Foreskin keratinocyte (primary cell): ENCODE measurements at places on chromosomes 7 and 10. TPM values are rescaled to one million over a fixed set of nuclear protein-coding genes. Genes with fewer than 3 reads are reported as not detected.

ANXA8L1 gene
- 176 and 351 TPM in 2 replicates for total RNA-seq

KCNH2 gene
- not detected in 2 replicates for total RNA-seq

AIMP2 gene
- 62.9 and 66.3 TPM in 2 replicates for total RNA-seq

RNLS gene
- total RNA-seq, result 5.8 and 6.0 TPM in 2 replicates

AMPH gene
- not detected in 2 replicates for total RNA-seq

PDK4 gene
- not detected in 2 replicates for total RNA-seq
